Endothelial cell (in vitro differentiated cells): ENCODE measurements at places on chromosomes 1 and 21.

DNA sequence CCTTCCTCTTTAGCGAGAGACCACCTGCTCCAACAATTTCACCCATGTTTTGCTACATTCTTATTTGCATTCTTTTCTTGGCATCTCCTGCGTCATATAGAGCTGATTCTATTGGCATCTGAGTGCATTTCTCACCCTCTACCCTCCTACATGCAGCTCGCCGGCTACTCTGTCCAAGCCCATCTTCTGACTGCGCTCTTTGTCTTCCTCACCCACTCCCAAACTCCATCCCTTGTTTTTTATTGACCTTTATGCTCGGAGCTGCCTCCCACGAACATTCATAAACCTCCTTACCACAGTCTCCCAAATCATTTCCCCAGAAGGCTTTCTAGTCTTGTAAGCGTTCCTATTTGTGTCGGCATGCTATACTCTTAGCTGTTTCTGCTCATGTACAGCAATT lies 33.6 kb upstream of the FMN2 start:
- no peak for DNase-seq

- DNase-seq, result no peak
Observed at GRCh38 chr1:152983234-152983633, 647 bp upstream of the SPRR1A start.

GRCh38 chr21:39840373-39841097 lies 26.7 kb upstream of the PCP4 start:
- DNase-seq, result no peak

- DNase-seq, result peak; percentile 31
Observed at GRCh38 chr1:40783001-40783905, at the start of gene KCNQ4. TSS of gene KCNQ4 (plus strand) at chr1:40783787. CDS start at chr1:40784094, 307 bp downstream.

DNA sequence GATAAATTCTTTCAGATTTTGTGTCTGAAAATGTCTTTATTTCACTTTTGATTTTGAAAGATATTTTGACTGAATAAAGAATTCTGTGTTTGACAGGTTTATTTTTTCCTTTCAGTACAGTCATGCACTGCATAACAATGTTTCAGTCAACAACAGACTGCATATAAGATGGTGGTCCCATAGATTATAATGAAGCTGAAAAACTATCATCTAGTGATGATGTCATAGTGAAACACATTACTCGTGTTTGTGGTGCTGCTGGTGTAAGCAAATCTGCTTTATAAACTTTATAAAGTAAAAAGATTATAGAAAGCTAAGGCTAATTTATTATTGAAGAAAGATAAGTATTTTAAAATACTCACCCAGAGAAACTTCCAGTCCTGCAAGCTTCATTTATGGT lies 65.3 kb upstream of the PRRX1 start:
- DNase-seq, result no peak

DNA sequence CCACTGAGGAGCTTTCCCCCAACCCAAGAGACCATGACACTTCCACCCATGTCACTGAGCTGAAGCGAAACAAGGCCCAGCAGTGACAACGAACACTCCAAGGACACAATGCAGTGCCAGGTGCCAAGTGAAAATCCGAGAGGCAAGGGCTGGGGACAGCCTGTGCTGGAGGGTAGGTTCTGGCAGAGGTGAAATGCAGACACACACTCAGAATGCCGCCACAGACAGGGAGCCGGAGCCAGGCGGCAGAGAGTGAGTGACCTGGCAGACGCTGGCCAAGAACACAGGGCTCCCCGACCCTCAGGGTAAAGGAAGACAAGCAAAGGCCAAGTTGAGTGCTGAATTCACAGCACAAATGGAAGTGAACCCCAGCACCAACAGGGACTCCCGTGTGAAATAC lies 78.9 kb downstream of the CD46 start:
- no peak for DNase-seq

DNA sequence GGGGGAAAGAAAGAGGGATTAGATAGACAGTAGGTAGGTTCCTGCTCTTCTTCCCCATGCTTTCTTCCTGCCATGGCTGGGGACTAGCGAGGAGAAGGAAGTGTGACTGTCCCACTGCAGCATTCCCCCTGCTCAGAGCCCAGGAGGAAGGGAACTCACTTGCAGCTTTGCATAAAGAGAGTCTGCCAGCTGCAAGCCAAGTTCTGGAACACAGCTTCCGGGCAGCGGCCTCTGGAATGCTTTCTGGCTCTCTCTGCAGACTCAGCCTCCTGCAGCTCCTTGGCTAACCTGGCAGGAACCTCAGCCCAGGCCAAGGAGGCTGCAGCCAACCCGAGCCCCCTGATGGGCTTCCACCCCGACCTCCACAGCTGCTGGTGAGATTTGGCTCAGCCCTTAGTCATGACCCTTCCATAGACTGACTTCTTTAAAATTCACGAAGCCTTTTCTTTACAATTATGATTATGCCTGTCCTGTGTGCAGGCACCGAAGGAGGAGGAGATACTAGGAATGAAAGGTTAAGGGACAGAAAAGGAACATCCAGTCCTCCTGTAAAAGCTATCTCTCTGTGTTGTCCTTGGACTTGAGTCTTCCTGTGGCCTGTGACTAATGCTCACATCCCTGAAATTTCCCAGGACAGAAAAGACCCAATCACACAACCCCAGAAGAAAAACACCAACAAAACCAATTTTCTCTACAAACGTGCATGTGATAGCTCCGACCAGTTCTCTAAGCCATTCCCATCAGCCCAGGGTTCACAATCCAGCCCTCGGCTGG lies 108.2 kb upstream of the OLIG2 start:
- DNase-seq, result no peak

DNA sequence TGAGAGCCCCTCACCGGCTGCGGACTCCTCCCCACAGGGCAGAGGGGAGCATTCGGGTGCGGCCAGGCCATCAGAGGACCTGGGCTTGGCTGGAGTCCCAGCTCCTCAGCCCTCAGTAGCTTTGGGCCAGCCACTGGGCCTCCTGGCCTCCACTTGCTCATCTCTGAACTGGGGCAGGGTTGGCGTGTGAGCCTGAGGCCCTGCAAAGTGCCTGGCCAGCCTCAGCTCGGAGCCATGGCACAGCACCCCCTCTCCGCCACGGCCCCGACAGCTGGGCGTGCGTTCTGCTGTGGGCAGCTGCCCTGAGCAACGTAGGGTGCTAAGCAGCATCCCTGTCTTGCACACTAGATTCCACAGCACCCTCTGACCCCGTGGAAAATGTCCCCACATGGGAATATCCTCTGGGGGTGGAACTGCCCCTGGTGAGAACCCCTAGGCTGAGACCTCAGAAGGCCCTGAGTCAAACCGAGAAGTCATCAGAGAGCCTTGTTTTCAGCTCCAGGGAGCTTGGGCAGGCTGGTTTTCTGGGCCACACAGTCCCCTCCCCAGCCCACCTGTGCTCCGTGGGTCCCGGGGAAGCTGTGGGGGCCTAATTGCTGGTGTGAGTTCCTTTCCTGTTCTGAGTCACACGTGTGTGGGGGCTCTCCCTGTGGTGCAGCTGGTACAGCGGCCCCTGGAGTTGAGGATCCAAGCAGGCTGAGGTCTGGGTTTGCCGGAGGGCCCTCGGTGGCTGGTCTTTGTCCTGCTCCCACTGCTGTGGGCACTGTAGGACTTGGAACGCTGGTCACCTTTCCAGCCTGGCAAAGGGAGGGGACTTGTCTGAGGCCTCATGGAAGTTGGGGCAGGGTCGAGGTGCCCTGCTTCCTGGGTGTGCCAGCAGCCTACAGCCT lies 24.5 kb downstream of the TP73 start:
- no peak for DNase-seq

DNA sequence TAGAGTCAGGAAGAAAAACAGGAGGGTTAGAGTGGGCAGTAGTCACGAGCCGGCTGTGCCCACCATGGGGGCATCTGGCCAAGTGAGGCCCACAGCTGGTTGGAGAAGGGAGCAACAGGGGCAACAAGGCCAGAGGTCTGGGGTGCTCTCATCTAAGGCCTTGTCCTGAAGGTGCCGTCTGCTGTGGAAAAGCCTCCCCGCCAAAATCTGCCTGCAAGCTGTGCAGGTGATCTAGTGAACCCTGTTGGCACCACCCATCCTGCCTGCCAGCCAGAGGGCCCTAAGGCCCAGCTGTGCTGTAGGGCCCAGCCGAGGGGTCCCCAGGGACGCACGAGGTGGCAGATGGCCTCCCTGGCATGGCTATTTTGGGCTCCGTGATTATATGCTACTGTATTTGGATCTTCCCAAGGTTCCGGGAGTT lies 51.3 kb downstream of the LGR6 start:
- no peak for DNase-seq

- DNase-seq, result no peak
Observed at GRCh38 chr1:23044035-23044434, 24.8 kb downstream of the KDM1A start.
